ENCODE measurements at places on chromosomes 6 and 20. TPM values are rescaled to one million over a fixed set of nuclear protein-coding genes. Genes with fewer than 3 reads are reported as not detected.

GRCh38 chr6:77548662-77549366 is 85.5 kb upstream of the HTR1B start:
- H3K4me1 ChIP-seq, result no peaks in the 10 kb centered on the region
- no peaks in the 10 kb centered on the region for H3K27me3 ChIP-seq
- no peak for DNase-seq

DEFB124 gene
- total RNA-seq, result not detected

HLA-DQB2 gene
- not detected for total RNA-seq

DNA sequence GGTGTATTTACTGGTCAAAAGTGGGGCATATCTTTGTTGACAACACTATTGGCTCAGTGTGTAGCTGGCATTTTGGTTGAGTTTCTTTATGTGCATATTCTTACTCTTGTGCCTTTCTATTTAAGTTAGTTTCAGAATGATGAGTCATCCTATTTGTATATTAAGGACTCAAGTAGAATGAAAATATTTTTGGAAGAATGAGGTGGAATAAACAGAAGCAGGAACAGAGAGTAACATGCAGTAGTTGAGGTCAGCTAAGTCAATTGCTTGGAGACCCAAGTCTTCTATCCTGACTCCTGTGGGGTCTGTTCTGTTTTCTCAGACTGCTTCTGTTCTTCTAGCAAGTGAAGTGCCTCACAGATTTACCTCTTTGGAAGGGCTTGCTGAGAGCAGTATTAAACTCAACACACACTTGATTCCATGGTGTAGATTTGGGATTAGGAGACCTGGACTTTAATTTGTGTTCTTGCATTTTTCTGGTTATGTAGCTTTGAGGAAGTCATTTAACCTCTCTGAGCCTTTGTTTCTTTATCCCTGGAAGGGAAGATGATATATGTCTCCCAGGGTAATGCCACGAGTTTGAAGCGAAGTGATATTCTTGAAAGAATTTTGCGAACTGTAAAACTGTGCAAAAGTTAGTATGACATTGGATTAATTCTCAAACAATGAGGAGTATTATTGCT is 324.3 kb downstream of the QKI start:
- DNase-seq, result no peak
- no peaks in the 10 kb centered on the region for H3K36me3 ChIP-seq
- no peaks in the 10 kb centered on the region for H3K4me1 ChIP-seq

DNA sequence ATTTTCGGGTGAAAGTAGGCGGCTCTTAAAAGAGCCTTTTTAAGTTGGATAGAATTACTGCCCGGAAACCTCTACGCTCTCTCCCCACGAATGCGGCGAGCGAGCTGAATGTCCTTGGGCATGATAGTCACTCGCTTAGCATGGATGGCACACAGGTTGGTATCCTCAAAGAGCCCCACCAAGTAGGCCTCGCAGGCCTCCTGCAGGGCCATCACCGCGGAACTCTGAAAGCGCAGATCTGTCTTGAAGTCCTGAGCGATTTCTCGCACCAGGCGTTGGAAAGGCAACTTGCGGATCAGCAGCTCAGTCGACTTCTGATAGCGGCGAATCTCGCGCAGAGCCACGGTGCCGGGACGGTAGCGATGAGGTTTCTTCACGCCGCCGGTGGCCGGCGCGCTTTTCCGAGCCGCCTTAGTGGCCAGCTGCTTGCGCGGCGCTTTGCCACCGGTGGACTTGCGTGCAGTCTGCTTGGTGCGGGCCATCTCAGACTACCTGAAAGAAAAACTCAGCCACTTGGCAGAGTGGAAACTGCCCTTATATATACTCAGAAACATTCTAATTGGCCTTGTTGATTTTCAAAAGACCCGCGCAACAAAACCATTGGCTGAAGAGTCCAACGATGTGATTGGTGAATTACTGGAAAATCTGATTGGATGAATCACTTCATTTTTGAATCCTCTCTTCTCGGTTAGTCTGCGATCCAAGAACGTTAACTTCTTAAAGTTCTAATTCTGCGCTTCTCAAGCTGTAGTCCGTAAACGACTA is 93.9 kb upstream of the BTN3A2 start:
- H3K27ac ChIP-seq, result no peak overlapping the region
- no peaks in the 10 kb centered on the region for H3K36me3 ChIP-seq
- DNase-seq, result peak; percentile 86
- peaks cover 30% of the 10 kb centered on the region for H3K27me3 ChIP-seq
- H3K4me1 ChIP-seq, result peaks cover 6% of the 10 kb centered on the region

DNA sequence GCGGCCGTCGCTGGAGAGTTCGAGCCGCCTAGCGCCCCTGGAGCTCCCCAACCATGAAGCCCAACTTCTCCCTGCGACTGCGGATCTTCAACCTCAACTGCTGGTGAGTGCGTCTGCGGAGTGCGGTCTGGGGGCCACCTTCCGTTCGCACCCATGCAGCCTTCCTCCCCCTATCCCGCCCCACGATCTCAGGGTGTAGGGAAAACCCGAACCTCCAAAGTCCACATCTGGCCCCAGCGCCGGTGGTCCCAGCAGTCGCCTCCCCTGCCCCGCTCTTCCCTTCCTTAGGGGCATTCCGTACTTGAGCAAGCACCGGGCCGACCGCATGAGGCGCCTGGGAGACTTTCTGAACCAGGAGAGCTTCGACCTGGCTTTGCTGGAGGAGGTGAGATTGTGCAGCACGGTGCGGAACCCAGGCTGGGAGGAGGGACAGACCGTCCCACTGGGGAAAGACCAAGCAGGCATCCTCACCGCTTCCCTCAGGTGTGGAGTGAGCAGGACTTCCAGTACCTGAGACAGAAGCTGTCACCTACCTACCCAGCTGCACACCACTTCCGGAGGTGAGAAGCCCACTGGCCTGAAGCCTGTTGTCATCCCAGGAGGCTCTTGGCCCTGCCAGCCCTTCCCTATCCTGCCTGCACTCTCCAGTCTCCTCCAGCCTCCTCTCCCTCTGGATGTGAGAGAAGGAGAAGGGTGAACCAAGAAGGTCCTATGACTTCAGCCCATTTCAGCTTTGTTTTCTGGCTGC is 719 bp downstream of the SMPD2 start:
- peak overlapping the region; percentile 75 for H3K4me3 ChIP-seq
- no peaks in the 10 kb centered on the region for H3K27me3 ChIP-seq
- peaks cover 2% of the 10 kb centered on the region for H3K4me1 ChIP-seq
- peak overlapping the region; percentile 73 for H3K27ac ChIP-seq

TRERF1 gene
- total RNA-seq, result 1.3 TPM

- no peak overlapping the region for H3K4me3 ChIP-seq
- no peaks in the 10 kb centered on the region for H3K4me1 ChIP-seq
- H3K27ac ChIP-seq, result no peak overlapping the region
- DNase-seq, result no peak
- no peaks in the 10 kb centered on the region for H3K27me3 ChIP-seq
- no peaks in the 10 kb centered on the region for H3K36me3 ChIP-seq
Measured at GRCh38 chr6:143959927-143960326, 48.1 kb downstream of the PLAGL1 start.

MATN4 gene
- not detected for total RNA-seq

DNA sequence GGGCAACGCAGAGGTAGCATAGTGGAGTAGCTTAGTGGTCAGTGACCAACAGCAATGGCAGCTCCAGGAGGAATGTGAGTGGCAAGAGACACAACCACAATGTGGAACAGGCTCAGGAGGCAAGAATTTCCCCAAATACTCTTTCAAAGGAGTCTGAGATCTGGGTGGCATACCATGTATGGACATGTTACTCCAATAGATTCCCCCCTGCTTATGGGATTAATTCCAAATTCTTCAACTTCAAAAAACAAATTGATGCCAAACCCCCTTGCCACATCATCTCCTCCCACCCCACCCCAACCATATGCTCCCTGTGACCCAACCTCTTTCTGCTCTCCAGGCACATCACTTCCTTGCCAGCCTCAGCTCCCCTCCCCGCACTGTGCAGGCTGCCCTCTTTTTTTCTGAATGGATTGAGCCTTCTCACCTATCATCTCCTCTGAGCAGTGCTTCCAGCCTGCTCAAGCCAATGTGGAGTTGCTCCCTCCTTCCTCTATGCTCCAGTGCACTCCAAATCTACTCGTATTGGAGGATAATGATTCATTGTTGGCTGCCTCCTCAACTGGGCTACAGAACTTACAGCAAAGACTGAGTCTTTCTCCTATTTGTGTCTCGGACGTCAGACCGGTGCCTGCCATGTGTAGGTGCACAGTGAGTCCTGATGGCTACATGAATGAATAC is 93.0 kb upstream of the CEP85L start:
- no peak overlapping the region for H3K27ac ChIP-seq
- no peak overlapping the region for H3K4me3 ChIP-seq
- no peaks in the 10 kb centered on the region for H3K4me1 ChIP-seq
- H3K27me3 ChIP-seq, result no peaks in the 10 kb centered on the region
- no peaks in the 10 kb centered on the region for H3K36me3 ChIP-seq
- DNase-seq, result no peak
